Inflammatory macrophage (primary cell): ENCODE measurements at places on chromosomes 6 and 20.

GRCh38 chr6:96542702-96543101, 20.2 kb upstream of the FHL5 start:
- no peak for DNase-seq

GRCh38 chr6:17585766-17586490, 14.2 kb upstream of the FAM8A1 start:
- no peak for DNase-seq

- peak; percentile 11 for DNase-seq
Observed at GRCh38 chr6:16168858-16169257, 40.0 kb downstream of the MYLIP start.

DNA sequence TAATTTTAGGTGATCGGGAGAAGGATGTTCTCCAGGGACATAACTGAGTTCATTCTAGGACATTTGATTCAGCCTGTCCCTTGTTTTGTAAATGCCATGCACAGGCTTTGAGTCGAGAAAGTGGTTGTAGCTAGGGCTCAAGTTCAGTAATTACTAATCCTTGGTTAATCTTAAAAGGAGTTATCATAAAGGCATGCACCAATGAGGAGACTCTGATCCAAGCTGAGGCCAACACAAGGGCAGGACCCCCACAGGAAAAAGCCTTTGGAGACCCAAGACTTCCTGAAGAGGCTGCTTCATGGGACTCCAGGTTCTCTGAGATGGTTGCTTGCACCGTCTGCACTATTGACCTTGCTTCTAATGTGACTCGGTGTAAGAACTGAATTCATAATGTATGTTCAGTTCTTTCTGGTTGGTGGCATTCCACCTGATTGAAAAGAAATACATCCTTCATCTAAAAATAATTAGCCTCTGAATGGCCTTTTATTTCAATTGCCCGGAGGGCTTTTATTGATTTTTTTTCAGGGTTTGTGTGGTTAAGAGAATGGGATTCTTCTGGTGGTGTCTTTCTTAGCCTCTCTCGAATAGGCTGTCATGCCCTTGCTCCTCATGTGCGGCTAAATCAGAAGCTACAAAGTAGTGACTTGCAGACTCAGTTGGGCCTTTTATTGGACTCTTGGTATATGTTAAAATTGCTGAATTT, 201.7 kb upstream of the PLCB4 start:
- no peak for DNase-seq

DNA sequence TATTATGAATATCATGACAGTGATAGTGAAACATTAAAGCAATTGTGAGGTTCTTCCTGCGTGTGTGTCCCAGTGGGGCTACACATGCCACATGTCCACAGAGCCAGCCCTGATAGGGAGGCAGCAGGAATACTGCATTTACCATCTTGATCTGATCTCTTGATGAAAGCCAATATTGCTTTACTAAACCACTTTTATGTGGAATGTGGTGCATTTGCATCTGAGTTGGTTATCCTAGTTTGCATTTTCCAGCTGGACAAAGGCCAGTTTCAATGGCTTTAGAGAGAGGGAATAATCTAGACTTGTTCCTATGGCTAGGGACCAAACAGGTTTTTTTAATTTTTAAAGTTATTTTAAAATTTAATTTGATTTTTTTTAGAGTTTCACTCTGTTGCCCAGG, 216.3 kb upstream of the FERMT1 start:
- no peak for DNase-seq

DNA sequence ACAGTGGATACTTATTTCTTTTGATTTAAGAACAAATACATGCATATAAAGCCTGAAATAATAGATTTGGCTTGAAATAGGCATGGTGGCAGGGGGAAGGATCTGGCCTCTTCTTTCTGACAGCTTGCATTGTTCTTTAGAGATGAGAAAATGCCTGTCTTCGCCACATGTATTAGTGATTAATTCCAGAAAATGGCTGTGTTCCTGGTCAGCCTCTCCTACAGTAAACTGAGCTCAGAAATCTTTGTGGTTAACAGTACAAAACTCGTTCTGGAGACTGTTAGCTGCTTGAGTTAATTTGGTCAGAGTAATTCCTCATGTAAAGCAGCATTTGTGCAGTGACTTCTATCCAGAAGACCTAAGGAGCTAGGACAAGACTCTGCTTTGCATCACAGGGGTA, 151.5 kb downstream of the EYA4 start:
- no peak for DNase-seq
